Activated CD4-positive, alpha-beta memory T cell treated with anti-CD3 and anti-CD28 coated beads for 36 hours (primary cell): ENCODE measurements at places on chromosomes 4 and X.

- H3K4me1 ChIP-seq = no peaks in the 10 kb centered on the region
- no peak overlapping the region for H3K27ac ChIP-seq
- peaks cover 2% of the 10 kb centered on the region for H3K27me3 ChIP-seq
- DNase-seq = no peak
- no peaks in the 10 kb centered on the region for H3K36me3 ChIP-seq
These were observed 110.8 kb upstream of the PACRGL start for GRCh38 chr4:20589436-20589835.

GRCh38 chr4:186765138-186765537, 41.5 kb upstream of the FAT1 start:
- no peak overlapping the region for H3K27ac ChIP-seq
- no peaks in the 10 kb centered on the region for H3K27me3 ChIP-seq
- H3K4me3 ChIP-seq = no peak overlapping the region
- no peaks in the 10 kb centered on the region for H3K36me3 ChIP-seq
- H3K4me1 ChIP-seq = no peaks in the 10 kb centered on the region

DNA sequence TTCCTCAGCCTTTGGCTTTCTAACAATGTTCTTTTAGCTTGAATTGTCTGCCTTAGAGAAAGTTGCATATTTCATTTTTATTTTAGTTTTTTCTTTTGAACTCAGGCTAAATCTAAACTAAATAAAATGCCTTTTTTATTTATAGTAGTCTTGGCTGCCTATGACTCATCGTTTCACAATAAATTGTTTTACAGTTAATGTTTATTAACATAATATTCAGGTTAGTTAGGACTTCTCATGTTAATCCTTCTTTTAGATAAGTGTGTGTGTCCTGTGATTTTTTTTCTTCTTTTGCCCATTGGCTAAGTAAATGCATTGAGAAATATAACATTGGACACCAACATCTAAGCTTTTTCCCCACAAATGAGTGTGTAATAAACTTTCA, 1.6 kb downstream of the RP2 start:
- peak overlapping the region; percentile 97 for H3K4me3 ChIP-seq
- H3K27ac ChIP-seq = no peak overlapping the region

DNA sequence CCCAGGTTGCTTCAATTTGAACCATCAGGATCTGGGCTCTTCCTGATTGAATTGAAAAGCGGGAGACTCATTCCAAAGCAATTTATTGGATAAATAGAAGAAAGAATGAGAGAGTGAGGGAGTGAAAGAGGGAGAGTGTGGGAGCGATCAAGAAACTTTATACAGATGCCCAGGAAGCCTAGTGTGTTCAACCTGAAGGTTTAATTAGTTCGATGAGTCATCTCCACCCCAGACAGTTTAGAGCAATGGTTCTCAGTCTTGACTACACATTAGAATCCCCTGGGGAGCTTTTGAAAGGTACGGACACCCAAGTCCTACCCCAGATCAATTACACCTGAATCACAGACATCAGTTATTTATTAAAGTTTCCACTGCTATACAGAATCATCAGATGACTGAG, 61.5 kb downstream of the GEMIN8 start:
- H3K4me1 ChIP-seq = no peaks in the 10 kb centered on the region
- H3K4me3 ChIP-seq = no peak overlapping the region
- no peak overlapping the region for H3K27ac ChIP-seq
- no peak for DNase-seq
- no peaks in the 10 kb centered on the region for H3K27me3 ChIP-seq
- no peaks in the 10 kb centered on the region for H3K36me3 ChIP-seq

DNA sequence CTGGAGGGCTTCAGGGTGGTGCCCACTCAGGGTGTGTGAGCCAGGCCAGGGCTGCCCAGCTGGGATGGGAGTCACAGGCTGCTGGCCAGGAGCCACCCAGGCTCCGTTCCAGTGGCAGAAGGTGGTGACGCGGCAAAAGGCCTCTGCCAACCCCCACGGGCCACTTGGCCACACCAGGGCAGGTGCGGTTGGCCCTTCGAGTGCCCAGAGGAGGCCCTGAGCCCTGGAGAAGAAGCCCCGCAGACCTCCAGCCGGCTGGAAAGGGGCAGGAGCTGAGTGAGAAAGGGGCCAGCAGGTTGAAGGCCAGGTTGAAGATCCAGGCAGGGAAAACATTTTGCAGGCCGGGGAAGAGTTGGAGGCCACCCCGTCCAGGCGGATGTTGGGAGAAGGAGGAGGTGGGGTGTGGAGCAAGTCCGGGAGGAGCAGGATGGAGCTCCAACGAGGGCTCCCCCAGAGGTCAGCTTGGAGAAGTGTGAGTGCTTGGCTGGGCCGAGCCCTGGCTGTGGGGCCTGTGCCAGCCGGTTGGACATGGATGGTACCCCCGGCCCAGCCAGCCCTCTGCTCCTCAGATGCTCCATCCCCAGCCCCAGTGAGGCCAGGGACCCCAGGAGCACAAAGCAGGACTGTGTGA, 2.8 kb upstream of the CPLX1 start:
- no peak overlapping the region for H3K4me3 ChIP-seq
- no peaks in the 10 kb centered on the region for H3K36me3 ChIP-seq

DNA sequence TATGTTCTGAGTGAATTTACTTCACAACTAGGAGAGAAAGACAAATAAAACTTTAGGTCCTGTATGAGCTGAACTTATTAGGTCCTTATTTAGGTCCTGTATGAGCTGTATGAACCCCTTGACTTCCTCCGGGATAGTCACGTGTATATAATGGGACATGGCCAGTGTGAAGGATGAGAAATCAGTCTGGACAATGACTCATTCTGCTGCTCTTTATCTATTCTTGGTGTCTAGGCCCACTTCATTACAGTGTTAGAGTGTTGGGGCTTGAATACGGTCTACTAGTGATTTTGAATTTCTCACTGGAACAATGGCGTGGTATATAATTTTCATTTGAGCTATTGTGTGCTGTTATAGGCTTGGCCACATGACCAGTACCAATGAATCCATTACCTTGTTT, 21.9 kb downstream of the STK26 start:
- H3K4me1 ChIP-seq = peaks cover 34% of the 10 kb centered on the region
- no peak overlapping the region for H3K4me3 ChIP-seq
- H3K27me3 ChIP-seq = no peaks in the 10 kb centered on the region
- no peak overlapping the region for H3K27ac ChIP-seq
- DNase-seq = no peak
- no peaks in the 10 kb centered on the region for H3K36me3 ChIP-seq

GRCh38 chrX:830532-830931, 199.9 kb downstream of the SHOX start:
- no peaks in the 10 kb centered on the region for H3K36me3 ChIP-seq
- H3K27ac ChIP-seq = no peak overlapping the region
- no peak overlapping the region for H3K4me3 ChIP-seq
- peaks cover 3% of the 10 kb centered on the region for H3K4me1 ChIP-seq

GRCh38 chr4:152843481-152844090, 63.8 kb downstream of the ARFIP1 start:
- no peak overlapping the region for H3K4me3 ChIP-seq
- H3K36me3 ChIP-seq = peaks cover 17% of the 10 kb centered on the region
- H3K27me3 ChIP-seq = no peaks in the 10 kb centered on the region
- DNase-seq = no peak
- H3K27ac ChIP-seq = no peak overlapping the region

- DNase-seq = no peak
- no peaks in the 10 kb centered on the region for H3K36me3 ChIP-seq
- H3K4me3 ChIP-seq = no peak overlapping the region
- no peaks in the 10 kb centered on the region for H3K4me1 ChIP-seq
These were observed 580.8 kb upstream of the FTHL17 start for GRCh38 chrX:31652650-31653049.

- no peaks in the 10 kb centered on the region for H3K27me3 ChIP-seq
- no peak for DNase-seq
These were observed 381.6 kb upstream of the CPEB2 start for GRCh38 chr4:14620567-14621141.
